ENCODE measurements at places on chromosomes 2 and 18. TPM values are rescaled to one million over a fixed set of nuclear protein-coding genes. Genes with fewer than 3 reads are reported as not detected.
A peak's percentile ranks its signal among the peaks of the same experiment; 100 is the strongest.

DNA sequence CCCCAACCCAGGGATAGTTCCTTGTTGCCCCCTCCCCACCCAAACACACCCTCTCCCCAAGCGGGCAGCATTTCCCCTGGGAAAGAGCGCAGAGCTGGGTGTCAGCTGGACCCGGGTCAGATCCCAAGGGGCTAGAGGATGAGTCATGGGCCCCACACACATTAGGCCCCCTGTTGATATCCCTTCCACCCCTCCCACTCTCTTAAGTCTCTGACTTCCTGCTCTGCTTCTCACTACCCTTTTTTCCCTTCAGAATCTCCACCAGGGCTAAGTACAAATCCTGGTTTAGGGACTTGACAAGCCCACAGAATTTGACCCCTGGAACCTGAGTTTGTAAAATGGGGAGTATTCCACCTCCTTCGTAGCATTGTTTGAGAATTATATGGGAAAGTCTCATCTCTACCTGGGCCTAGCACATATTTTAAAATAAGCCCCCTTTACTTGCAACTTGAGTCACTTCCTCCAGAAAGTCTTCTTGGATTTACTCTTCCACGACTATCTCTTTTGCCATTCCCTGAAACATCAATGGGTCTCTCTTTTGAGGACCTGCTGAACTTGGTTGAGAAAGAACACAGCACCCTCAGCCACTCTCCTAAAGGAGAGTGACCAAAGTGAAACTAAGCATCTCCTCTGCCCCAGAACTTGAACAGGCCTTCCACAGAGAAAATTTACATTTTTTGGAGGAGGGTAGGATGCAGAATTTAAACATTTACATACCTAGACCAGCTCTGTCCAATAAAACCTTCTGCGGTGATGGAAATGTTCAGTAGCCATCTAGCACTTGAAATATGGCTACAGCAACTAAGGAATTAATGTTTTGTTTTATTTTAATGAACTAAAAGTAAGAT lies 4.7 kb downstream of the RTKN start:
- no peak overlapping the region for H3K4me3 ChIP-seq
- H3K27me3 ChIP-seq: no peaks in the 10 kb centered on the region
- no peak for DNase-seq
- peaks cover 13% of the 10 kb centered on the region for H3K4me1 ChIP-seq
- H3K27ac ChIP-seq: peak overlapping the region; percentile 4

- no peak overlapping the region for H3K4me3 ChIP-seq
- no peaks in the 10 kb centered on the region for H3K27me3 ChIP-seq
- no peak for DNase-seq
- no peaks in the 10 kb centered on the region for H3K36me3 ChIP-seq
- no peak overlapping the region for H3K27ac ChIP-seq
Measured at GRCh38 chr2:230899786-230900185, 25.3 kb downstream of the GPR55 start.

DNA sequence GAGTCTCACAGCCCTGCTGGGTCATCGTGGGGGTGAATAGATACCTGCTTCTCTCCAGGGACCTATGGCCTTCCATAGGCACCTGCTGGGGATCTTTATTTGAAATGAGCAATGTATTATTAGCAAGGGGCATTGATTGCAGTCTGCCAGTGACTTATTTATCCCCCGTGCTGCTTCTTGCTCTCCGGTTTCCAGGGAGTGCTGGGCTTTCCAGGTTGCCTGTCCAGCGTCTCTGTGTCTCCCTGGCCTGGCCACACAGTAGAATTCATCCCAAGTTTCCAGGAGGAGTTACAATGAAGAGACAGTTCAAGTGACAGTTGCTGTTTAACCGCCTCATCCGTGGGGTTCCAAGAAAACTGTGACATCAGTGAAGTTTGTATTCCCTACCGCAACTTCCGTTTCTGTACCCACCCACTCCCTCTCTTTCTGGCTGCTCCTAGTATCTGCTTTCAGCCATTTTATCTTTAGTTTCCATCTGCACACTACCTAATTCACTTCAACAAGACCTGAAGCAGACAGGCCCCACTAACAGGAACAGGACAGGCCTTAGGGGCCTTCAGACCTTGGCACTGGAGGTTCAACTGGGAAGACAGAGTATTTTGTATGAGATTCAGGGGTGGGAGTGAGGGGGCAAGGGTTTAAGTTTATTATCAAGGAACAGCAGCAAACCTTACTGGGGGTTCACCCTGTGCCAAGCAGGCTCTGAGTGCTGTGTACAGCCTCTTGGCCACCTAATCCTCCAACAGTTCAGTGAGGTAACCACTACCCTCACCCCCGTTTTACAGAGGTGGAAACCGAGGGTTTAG lies 134.8 kb downstream of the PRKCE start:
- no peak overlapping the region for H3K27ac ChIP-seq
- H3K36me3 ChIP-seq: no peaks in the 10 kb centered on the region
- H3K27me3 ChIP-seq: no peaks in the 10 kb centered on the region
- H3K4me3 ChIP-seq: no peak overlapping the region

- no peaks in the 10 kb centered on the region for H3K27me3 ChIP-seq
- H3K36me3 ChIP-seq: no peaks in the 10 kb centered on the region
- H3K4me1 ChIP-seq: peaks cover 5% of the 10 kb centered on the region
- no peak overlapping the region for H3K4me3 ChIP-seq
Measured at GRCh38 chr2:99217929-99218501, 37.0 kb downstream of the MRPL30 start.

DNA sequence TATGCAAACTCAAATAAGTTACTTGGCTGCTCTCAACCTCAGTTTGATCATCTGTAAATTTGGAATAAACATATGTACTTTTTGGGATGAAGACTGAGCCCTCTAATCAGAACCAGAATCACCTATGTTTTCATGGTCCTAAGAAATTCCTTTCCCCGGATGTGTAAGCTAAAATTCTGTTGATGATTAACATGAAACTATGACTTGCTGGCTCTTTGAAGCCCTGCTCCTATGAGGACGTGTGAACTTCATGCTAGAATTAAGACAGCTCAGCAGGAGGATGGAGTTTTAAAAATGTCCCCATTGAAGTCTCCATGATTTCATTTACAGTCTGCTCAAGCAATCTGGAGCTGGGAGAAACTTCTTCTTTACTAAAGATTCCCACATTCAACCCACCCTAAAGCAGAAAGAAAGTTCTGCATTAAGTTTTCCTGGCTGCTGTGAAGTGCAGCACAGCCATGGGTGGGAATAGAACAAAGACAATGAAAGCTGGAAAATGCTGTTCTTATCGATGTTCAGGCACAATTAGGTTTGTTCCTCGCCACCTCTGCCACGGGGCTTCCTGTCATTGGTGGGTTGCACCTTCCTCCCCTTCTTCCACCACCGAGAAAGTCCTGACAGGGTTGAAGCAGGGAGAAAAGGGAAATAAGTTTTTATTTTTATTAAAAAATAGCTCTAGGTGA lies 50.9 kb downstream of the ADCYAP1 start:
- no peaks in the 10 kb centered on the region for H3K4me1 ChIP-seq
- no peak overlapping the region for H3K4me3 ChIP-seq
- no peaks in the 10 kb centered on the region for H3K36me3 ChIP-seq
- DNase-seq: no peak
- peaks cover 3% of the 10 kb centered on the region for H3K27me3 ChIP-seq
- H3K27ac ChIP-seq: no peak overlapping the region

DNA sequence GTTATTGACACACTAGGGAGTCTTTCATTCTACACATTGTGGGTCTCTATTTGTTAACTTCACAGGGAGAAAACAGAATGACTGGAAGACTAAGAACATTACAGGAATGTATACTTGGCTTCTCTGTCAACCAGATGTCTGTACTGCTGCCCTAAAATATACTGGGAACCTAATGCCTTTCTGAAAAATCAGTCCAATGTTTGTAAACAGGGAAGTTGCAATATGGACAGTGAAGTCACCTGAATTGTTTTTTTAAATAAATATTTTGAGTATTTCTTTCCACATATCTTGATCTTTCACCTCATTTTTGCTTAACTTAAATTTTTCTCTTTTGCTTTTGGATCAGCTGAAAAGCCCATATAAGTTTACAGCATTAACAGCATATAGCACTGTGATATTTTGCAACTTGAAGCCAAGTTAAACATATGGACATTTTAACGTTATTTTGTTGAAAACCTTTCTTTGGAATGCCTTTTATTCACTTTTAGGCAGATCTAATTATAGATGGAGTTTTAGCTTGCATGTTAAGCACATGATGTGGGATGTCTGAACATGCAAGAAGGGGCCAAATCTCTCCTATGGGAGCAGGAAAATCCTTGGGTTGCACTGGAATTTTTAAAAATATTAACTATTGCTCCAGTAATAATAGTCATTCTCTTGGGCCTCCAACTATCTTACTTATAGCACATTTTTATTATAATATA lies 137.7 kb upstream of the TWIST2 start:
- no peaks in the 10 kb centered on the region for H3K4me1 ChIP-seq
- no peak for DNase-seq
- H3K27ac ChIP-seq: no peak overlapping the region

DNA sequence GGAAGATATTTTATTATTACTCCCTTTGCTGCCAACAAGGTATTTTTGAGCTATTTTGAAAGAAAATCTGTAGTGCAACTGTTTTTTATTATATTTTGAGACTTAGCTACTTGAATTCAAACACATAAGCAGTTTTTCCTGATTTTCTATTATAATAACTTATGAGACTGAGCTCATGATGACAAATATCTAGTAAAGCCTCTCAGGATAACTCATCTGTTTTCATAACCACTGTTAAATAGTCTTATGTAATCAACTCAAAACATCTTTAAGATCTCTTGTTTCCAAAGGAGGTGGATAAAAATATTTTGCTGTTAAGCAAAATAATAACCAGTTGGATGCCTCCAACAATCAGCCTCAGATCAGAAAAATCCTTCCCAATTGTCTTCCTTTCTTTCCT lies 21.9 kb upstream of the PPP1CB start:
- H3K36me3 ChIP-seq: no peaks in the 10 kb centered on the region
- H3K4me1 ChIP-seq: no peaks in the 10 kb centered on the region
- DNase-seq: no peak
- H3K27me3 ChIP-seq: no peaks in the 10 kb centered on the region
- H3K4me3 ChIP-seq: no peak overlapping the region

DNA sequence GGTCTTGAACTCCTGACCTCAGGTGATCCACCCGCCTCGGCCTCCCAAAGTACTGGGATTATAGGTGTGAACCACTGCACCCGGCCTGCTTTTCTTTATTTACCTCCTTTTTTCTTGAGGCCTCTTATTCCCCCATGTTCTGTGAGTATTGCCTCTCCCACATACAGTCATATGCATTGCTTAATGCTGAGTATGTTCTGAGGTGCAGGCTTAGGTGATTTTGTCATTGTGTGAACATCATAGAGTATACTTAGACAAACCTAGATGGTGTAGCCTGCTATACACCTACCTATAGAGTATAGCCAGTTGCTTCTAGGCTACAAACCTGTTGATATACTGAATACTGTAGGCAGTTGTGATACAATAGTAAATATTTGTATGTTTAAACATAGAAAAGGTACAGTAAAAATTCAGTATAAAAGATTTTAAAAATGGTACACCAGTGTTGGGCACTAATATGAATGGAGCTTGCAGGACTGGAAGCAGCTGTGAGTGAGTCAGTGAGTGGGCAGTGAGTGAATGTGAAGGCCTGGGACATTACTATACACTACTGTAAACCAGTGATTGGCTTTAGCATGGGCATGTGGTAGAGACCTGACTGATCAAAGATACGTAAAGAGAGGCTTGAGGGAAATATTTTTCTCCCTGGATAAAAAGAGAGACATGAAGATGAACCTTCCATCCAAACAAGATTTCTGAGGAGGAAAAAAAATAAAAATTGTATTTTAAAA lies 17.6 kb downstream of the SLC39A10 start:
- H3K27me3 ChIP-seq: no peaks in the 10 kb centered on the region
- DNase-seq: no peak
- H3K36me3 ChIP-seq: no peaks in the 10 kb centered on the region
- H3K4me3 ChIP-seq: no peak overlapping the region
- no peaks in the 10 kb centered on the region for H3K4me1 ChIP-seq
- H3K27ac ChIP-seq: no peak overlapping the region

The SERPINB4 gene
- polyA plus RNA-seq: not detected

The CSRNP3 gene
- polyA plus RNA-seq: 0.90 TPM

The SERPINB8 gene
- 6.7 TPM for polyA plus RNA-seq

The MROH2A gene
- 0.19 TPM for polyA plus RNA-seq
